Motor neuron (in vitro differentiated cells): ENCODE measurements at places on chromosomes 1 and 21. TPM values are rescaled to one million over a fixed set of nuclear protein-coding genes. Genes with fewer than 3 reads are reported as not detected.
A peak's percentile ranks its signal among the peaks of the same experiment; 100 is the strongest.

DNA sequence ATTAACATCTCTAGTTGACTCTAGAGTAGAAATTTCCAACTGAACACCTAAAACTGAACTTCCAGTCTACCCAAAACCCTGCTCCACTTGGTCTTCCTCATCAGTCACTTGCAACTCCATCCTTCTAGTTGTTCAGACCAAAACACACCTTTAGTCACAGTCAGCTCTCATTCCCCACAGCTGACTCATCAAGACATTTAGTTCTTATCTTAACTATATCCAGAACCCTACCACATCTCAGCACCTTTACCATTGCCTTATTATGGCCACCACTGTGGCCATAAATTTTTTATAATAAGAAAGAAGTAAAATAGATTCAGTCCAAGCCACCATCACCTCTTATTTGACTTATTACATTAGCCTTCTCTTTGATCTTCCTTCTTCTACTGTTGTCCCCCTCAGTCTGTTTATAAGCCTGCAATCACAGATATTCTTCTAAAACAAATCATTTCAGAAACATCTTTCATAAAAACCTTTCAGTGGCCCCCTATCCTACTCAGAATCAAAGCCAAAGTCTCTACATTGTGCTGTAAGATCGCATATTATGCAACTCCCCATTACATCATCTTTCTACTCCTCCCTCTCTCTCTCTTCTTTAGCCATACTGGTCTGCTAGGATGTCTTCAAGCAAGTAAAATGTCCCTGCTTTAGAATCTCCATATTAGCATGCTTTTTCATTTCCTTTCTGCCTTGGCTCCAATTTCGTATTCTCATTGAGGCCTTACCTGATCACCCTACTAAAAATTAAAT, 275.9 kb downstream of the LRRC40 start:
- ATAC-seq: no peak

The OR2L13 gene
- 0.29 and 0.52 TPM in 2 replicates for total RNA-seq

GRCh38 chr1:68815632-68816031, 318.8 kb upstream of the DEPDC1 start:
- no peak for ATAC-seq

DNA sequence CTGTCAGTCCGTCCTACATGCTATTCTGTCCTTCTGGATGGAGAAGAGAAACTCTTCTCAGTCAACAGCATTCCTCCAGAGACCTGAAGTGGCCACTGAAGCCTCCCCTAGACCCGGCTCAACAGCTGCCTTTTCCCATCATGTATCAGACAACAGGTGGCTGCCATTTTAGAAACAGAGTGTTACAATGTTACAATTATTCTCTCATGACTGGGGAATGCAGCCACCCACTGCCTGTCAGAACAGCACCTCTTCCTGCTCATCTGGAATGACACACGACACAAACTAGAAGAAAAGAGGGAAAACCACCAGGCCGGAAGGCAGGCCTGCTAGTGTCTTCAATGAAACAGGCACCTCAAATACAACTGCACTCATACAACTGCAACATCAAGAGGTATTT, 105.3 kb downstream of the PGBD5 start:
- no peak for ATAC-seq

The ETNK2 gene
- 42.4 and 42.5 TPM in 2 replicates for total RNA-seq

The WNT3A gene
- total RNA-seq: 0.14 and 0.25 TPM in 2 replicates

DNA sequence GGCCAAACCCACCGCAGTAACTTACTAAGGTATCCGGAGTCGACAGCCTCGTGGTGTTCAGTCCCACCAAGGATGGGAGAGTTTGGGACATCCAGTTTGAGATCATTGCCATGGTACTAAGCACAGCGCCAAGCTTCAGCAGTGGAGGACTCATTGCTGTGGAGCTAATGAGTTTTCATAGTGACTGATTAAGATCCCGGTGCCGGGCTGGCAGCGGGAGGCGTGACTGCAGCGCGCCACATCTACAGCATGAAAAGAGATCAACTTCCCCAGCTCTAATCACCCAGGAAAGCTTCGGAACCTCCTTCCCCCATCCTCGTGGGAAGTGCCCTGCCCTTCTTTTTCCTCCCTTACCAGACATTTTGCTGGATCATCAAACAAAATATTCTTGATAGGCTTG, 149.9 kb downstream of the OLFM3 start:
- ATAC-seq: no peak

- no peak for ATAC-seq
These were observed 24.2 kb upstream of the JUN start for GRCh38 chr1:58808077-58808476.

GRCh38 chr1:2952992-2953391, 68.3 kb upstream of the ACTRT2 start:
- ATAC-seq: no peak

DNA sequence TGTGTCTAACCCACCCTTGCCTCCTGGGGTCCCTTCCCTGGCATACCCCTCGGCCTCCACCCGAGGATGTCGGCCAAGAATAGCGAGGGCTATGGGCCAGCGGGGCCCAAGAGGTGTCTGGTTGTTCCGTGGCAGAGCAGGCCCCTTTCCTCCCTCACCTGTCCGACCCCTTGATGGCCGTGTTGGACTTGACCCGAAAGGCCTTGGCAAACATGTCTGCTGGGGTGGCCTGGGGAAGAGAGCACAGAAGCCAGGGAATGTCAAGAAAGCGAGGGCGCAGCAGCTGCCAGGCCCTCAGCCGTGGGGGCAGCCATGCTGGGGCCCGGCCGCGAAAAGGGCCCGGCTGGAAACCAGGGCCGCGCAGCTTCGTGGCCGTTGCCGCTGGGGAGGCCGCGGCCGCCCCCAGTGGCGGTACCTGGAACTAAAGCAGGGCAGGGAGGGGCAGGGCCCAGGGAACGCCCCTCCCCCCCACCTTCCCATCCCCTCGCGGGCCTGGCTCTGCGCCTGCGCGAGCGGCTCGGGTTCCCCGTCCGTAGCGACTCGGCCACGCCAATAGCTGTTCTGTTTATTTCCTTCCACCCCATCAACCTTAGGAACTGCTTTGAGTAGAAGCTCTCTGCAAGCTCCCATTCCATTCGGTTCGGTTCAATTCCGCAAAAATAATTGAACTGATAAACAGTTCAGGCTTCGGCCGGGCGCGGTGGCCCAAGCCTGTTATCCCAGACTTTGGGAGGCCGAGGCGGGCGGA, at the start of gene EIF2D:
EIF2D (minus strand) TSS at position 337 of the 748 bp plus-strand sequence; CDS start at position 214, 123 bp downstream.
- peak; percentile 97 for ATAC-seq

- no peak for ATAC-seq
These were observed 186.9 kb upstream of the ADGRL4 start for GRCh38 chr1:79193211-79194079.

The C1orf94 gene
- 0.14 TPM in 1 of 2 replicates, not detected in the other for total RNA-seq

DNA sequence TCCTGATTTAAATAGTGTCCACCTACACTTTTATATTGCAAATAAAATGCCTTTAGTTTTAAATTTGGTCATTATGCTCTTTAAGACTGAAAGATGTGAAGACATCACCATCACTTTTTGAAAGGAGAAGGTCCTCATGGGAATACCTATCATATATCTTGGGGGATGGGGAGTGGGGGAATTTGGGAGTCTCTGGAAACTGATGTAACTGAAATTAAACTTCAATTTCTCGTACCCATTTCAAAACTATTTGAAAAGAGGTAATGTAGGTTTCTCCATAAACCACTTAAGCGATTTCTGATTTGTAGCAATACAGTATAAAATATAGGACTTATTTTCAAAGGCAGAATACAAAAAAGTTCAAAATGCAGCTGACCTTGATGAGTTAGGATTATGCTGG, 924 bp downstream of the EXTL2 start:
- ATAC-seq: no peak

- ATAC-seq: peak; percentile 60
These were observed at the start of gene TMCO4 for GRCh38 chr1:19799230-19800075. Gene TMCO4 (minus strand): TSS chr1:19799916. CDS start chr1:19780758, 19,158 bp downstream.

- ATAC-seq: no peak
These were observed 4.7 kb upstream of the CAPZB start for GRCh38 chr1:19489996-19490395.

The FMO2 gene
- total RNA-seq: 0.30 and 0.71 TPM in 2 replicates

DNA sequence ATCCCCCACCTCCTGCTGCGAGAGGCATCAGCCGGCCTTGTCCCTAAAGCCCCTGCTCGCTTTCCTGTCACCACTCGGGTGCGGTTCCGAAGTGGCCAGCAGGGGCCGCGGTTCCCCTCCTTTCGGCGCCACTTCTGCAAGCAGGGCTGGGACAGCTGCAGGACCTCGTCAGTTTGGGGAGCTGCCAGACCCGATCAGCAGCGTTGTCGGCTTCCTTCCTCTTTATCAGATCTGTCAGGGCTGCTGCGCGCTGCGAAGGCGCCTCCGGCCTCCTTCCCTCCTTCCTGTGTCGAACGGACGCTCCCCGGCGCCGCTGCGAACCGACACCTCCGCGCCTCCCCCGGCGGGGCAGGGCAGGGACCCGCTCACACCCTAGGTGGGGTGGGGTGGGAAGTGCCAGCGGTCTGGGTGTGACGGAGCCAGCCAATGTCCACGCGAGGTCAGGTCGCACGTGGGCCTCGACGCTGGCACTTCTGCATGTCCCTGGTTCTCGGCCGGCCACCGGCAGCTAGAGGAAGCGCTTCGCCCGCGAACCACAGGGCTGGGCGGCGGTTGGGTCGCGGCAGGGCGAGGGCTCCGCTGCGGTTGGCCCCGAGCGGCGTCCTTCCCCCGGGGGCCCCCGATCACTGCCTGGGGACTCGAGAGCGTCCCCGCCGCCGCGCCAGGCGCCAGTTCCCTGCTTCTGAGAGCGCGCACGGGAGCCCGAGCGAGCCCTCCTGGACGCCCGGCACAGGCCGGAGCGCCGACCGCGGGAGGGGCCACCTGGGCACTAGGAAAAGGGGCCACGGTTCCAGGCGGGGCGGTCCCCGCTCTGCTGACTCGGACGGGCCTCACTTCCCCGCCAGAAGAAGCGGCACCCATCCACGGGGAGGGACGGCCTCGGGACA, 81.8 kb downstream of the RUNX3 start:
- peak; percentile 93 for ATAC-seq

DNA sequence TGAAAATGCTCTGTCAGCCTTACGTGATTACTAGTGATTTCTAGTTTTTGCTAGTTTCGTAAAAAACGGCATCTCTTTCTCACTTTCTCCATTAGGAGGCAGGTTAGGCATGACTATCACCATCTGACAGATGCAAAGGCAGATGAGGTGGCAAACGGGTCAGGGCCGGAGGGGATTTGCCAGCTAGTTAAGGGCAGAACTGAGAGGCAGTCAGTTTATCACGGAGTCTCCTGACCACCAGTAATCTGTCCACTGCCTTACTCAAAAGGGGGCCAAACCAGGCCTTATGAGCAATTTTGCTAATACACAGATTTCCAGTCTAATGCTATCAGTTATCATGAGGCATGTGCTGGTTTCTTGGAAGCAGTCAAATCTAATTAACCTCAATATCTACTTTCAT, 159.3 kb downstream of the TSEN15 start:
- ATAC-seq: peak; percentile 74

The DDX20 gene
- total RNA-seq: 14.1 and 15.1 TPM in 2 replicates

DNA sequence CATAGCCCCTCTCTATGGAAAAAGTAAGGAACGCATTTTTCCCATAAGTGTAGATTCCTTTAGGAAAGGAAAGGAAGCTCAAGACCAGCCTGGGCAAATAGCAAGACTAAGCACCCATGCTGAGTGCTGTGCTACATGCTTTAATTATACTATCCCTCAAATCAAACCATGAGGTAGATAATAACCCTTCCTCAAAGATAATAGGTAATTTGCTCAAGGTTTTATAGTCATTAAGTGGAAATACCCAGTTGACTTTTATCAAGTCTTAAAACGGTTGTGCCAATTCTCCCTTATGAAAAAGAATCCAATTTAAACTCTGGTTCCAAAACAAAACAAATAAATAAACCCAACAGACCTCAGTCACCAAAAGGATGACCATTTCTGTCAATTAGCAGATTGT, 3.4 kb downstream of the KIAA0319L start:
- ATAC-seq: no peak

- no peak for ATAC-seq
These were observed 4.7 kb downstream of the PGBD5 start for GRCh38 chr1:230421481-230421880.

GRCh38 chr1:24195136-24195535, 8.0 kb upstream of the IFNLR1 start:
- no peak for ATAC-seq

The TFF2 gene
- total RNA-seq: not detected in 2 replicates

DNA sequence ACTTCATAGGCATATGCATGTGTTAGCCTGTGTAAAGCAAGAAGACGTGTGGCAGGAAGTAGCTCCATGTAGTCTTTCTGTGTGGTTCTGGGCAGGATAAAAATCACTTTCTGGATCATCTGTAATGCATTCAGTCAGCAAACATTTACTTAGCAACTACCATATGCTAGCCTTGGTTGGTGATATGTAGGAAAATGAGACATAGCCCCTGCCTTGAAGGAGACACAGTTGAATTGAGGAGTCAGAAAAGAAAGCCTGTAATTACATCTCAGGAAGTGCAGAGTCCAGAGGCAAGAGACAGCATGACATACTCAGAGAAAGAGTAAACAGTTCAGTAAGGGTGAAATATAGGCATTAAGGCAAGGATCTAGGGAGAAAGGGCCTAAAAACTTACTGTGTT, 38.5 kb downstream of the DAB1 start:
- ATAC-seq: no peak

DNA sequence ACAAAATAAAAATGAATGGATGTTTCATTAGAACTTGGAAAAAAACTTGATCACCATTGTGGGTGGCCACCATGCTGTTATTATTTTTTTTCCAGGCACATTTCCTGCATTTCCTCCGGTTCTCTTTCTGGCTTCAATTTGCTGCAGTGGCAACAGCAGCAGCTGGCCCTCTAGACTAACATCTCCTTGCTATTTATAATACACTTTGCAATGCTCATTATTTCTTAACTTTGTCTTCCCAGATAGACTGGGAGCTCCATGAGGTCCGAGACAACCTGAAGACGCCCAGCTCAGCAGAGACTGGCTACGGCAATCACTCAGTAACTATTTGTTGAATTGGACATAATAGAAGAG, 53.4 kb upstream of the ATP5PO start:
- ATAC-seq: no peak

- ATAC-seq: no peak
These were observed 713.7 kb downstream of the MATN1 start for GRCh38 chr1:30009720-30010119.

- ATAC-seq: no peak
These were observed 2.2 kb downstream of the PGLYRP3 start for GRCh38 chr1:153310526-153310925.

- no peak for ATAC-seq
These were observed 10.5 kb downstream of the IGSF21 start for GRCh38 chr1:18118078-18118477.

DNA sequence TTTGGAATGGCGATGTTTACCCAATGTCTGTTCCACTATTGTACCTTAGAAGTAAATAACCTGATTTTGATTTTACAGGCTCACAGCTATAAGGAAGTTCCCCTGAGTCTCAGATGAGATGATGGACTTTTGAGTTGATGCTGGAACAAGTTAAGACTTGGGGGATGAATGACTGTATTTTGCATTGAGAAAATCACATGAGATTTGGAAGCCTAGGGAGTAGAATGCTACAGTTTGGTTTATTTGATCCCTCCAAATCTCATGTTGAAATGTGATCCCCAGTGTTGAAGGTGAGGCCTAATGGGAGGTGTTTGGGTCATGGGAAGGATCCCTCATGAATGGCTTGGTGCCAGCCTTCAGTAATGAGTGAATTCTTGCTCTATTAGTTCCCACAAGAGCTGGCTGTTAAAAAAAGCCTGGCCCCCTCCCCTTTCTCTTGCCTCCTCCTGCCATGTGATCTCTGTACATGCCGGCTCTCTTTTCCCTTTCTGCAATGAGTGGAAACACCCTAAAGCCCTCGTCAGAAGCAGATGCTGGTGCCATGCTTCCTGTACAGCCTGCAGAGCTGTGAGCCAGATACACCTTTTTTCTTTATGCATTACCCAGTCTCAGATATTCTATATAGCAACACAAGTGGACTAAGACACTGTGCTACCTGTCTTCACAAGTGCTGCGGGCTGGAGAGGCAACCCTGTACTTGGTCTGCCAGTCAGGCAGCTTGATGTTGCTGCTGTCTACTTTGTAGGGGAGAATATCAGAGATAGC, 77.0 kb upstream of the TLR5 start:
- no peak for ATAC-seq

The GRIK1 gene
- total RNA-seq: 3.9 and 4.7 TPM in 2 replicates
